Stomach (tissue), 19 donors: ENCODE measurements at places on chromosomes 3 and 15. TPM values are rescaled to one million over a fixed set of nuclear protein-coding genes. Genes with fewer than 3 reads are reported as not detected.

DNA sequence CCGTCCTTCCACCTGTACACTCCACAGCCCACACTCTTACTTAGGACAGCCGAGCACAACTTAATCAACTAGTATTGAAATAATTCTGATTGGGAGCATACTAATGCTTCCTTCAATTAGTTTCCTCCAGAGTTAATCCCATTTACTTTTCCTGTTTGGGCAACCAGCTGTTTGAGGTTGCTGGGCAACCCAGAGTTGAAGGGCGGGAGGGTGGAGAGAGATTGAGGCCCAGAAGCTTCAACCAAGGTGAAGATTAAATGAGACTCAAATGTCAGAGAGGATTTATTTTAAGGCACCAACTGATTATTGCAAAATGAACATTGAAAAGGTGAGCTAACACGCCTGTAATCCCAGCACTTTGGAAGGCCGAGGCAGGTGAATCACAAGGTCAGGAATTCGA lies 428.5 kb upstream of the SEMA6D start:
- H3K4me1 ChIP-seq: no peaks in the 10 kb centered on the region
- H3K27ac ChIP-seq: no peak overlapping the region
- H3K4me3 ChIP-seq: no peak overlapping the region
- no peaks in the 10 kb centered on the region for H3K36me3 ChIP-seq

DNA sequence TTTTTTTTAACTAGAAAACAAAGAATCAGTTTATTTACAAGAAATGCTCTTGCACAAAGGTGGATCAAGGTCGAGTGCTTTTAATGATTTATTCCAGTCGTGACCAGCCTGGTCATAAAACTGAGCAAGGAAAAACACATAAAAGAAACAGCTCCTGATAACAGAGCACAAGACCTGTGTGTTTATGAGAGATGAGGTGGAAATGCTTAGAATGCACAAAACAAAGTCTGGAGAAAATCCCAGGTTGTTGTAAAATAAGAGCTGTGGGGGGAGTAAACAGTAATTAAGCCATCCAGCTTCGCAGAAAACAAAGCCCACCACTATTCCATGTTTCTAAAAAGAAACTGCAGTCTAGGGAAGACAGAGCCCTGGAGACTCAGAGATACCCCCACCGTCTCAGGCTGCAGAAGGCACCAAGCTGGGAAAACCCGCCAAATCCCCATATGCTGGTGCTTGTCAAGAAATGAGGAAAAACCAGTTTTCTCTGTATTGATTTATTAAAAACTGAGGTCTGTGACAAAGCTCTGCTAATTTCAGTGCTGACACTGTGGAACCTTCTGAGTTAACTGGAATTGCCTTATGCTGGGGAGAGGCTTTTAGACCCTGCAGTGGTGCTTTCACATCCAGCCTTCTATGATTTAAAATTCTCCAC lies 139.3 kb downstream of the ADAMTS17 start:
- no peak for DNase-seq
- no peak overlapping the region for H3K27ac ChIP-seq

- no peak overlapping the region for H3K27ac ChIP-seq
- H3K4me1 ChIP-seq: no peaks in the 10 kb centered on the region
- peak; percentile 66 for DNase-seq
- no peak overlapping the region for H3K4me3 ChIP-seq
Observed at GRCh38 chr3:63228677-63229076, 49.4 kb upstream of the SYNPR start.

GRCh38 chr3:128398586-128398985 lies 68.1 kb downstream of the DNAJB8 start:
- no peaks in the 10 kb centered on the region for H3K27me3 ChIP-seq
- no peak for DNase-seq
- H3K4me3 ChIP-seq: no peak overlapping the region
- no peak overlapping the region for H3K27ac ChIP-seq
- H3K4me1 ChIP-seq: peaks cover 6% of the 10 kb centered on the region

GRCh38 chr3:55477306-55478303 lies 9.5 kb downstream of the WNT5A start:
- H3K4me3 ChIP-seq: no peak overlapping the region
- H3K36me3 ChIP-seq: no peaks in the 10 kb centered on the region
- peak; percentile 30 for DNase-seq
- peaks cover 17% of the 10 kb centered on the region for H3K27me3 ChIP-seq
- peaks cover 24% of the 10 kb centered on the region for H3K4me1 ChIP-seq
- H3K27ac ChIP-seq: no peak overlapping the region

GRCh38 chr3:123791898-123792297 lies 92.2 kb downstream of the MYLK start:
- H3K4me3 ChIP-seq: no peak overlapping the region
- H3K27me3 ChIP-seq: no peaks in the 10 kb centered on the region
- peak; percentile 54 for DNase-seq

- no peak overlapping the region for H3K4me3 ChIP-seq
- H3K36me3 ChIP-seq: no peaks in the 10 kb centered on the region
- H3K27me3 ChIP-seq: no peaks in the 10 kb centered on the region
- H3K4me1 ChIP-seq: no peaks in the 10 kb centered on the region
- no peak for DNase-seq
Observed at GRCh38 chr3:139302084-139302800, 41.6 kb upstream of the MRPS22 start.

Gene CXCR6
- not detected for total RNA-seq

Gene NEIL1
- total RNA-seq: 111 TPM

DNA sequence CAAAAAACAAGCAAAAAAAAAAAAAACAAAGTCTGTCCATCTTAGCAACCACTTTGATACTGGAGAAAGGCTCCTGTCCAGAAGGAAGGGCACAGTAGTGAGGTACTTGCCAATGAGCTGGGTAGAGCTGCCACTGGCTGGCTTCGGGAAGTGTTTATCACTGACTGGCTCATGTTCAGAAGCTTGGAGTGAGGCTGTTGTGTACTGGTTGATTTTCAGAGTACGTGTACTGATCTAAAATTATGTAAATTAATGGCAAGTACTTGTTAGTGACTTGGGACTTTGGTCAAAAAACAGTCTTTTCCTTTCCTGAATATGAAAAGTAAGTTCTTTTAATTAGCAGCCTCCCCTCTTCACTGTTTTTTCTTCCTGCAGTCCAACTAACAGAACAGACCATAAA lies 979 bp upstream of the ZNF621 start:
- no peaks in the 10 kb centered on the region for H3K27me3 ChIP-seq
- peaks cover 32% of the 10 kb centered on the region for H3K4me1 ChIP-seq
- H3K36me3 ChIP-seq: peaks cover 19% of the 10 kb centered on the region
- no peak for DNase-seq

Gene GOLGA6D
- not detected for total RNA-seq

Gene MNS1
- 4.4 TPM for total RNA-seq

Gene OSTN
- total RNA-seq: not detected

- no peaks in the 10 kb centered on the region for H3K4me1 ChIP-seq
- no peaks in the 10 kb centered on the region for H3K36me3 ChIP-seq
- no peak overlapping the region for H3K4me3 ChIP-seq
- no peaks in the 10 kb centered on the region for H3K27me3 ChIP-seq
- DNase-seq: no peak
Observed at GRCh38 chr3:43223670-43224364, 62.5 kb upstream of the SNRK start.

Gene IQCF5
- total RNA-seq: not detected

DNA sequence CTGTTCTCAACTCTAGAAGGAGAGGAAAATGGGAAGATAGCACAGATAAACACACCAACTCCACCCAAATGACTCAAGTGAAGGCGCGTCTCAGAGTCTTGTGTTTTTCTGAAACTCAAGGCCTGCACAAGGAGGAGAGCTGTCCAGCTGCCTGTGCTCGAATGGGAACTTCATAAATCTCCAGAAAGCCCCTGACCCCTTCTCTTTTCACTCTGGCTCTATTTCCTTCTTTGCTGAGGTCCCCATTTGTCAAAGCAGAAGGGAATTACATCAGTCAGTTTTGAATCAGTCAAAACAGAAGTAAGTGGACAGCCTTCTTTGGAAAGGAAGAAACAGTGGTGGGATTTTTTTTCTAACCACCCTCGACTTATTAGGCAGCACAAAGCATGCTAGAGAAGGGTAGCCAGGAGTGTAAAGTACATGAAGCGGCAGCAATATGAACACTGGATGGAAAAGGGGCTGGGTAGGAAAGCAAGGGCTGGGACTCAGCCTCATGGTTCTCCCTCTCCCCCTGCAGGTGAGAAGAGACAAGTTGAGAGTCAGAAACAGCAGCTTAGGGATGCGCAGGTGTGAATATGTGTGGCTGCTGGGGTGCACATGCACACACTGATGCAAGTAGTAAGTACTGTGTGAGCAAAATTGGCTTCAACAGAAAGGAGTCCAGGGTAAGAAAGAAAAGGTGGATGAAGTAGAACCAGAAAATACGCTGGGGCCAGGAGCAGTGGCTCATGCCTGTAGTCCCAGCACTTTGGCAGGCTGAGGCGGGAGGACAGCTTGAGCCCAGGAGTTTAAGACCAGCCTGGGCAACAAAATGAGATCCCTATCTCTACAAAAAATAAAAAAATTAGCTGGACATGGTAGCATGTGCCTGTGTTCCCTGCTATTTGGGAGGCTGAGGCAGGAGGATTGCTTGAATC lies 36.6 kb upstream of the MAGEF1 start:
- no peaks in the 10 kb centered on the region for H3K36me3 ChIP-seq
- H3K27ac ChIP-seq: peak overlapping the region; percentile 79
- peaks cover 36% of the 10 kb centered on the region for H3K4me1 ChIP-seq
- H3K4me3 ChIP-seq: no peak overlapping the region
- DNase-seq: peak; percentile 46

- H3K27ac ChIP-seq: no peak overlapping the region
- DNase-seq: peak; percentile 38
- H3K27me3 ChIP-seq: no peaks in the 10 kb centered on the region
- no peaks in the 10 kb centered on the region for H3K36me3 ChIP-seq
- no peaks in the 10 kb centered on the region for H3K4me1 ChIP-seq
Observed at GRCh38 chr3:76044601-76045600, 259.6 kb upstream of the ZNF717 start.

GRCh38 chr3:53375019-53375418 lies 27.7 kb upstream of the DCP1A start:
- H3K27ac ChIP-seq: no peak overlapping the region
- DNase-seq: peak; percentile 89
- H3K4me1 ChIP-seq: no peaks in the 10 kb centered on the region
- H3K27me3 ChIP-seq: no peaks in the 10 kb centered on the region

Gene CPN2
- not detected for total RNA-seq

Gene P2RY12
- 0.43 TPM for total RNA-seq
